ENCODE measurements at places on chromosomes 5 and 9.

GRCh38 chr9:71740199-71740598 lies 28.1 kb downstream of the CEMIP2 start:
- DNase-seq = no peak

- DNase-seq = no peak
These were observed 16.9 kb downstream of the COL5A1 start for GRCh38 chr9:134658378-134658955.

GRCh38 chr5:15463231-15463980 lies 36.6 kb upstream of the FBXL7 start:
- no peak for DNase-seq

- DNase-seq = no peak
These were observed 92.5 kb downstream of the CACNA1B start for GRCh38 chr9:137970098-137970497.

DNA sequence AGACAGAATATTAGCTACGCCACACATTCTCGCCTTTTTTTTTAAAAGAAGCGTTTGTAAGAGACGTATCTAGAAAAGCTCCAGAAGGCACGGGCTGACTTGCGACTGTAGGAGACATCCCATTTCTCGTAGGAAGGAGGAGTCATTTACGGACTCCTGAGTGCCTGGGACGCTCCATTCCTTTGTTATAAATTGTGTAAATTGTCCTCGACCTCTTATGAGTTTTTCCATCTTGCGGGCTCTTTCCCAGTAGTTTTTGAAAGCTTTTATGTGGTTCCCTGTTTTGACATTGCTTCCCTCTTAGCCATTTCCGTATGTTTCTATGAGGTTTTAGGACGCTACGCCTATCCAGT lies 1.0 kb downstream of the RABL6 start:
- no peak for DNase-seq

DNA sequence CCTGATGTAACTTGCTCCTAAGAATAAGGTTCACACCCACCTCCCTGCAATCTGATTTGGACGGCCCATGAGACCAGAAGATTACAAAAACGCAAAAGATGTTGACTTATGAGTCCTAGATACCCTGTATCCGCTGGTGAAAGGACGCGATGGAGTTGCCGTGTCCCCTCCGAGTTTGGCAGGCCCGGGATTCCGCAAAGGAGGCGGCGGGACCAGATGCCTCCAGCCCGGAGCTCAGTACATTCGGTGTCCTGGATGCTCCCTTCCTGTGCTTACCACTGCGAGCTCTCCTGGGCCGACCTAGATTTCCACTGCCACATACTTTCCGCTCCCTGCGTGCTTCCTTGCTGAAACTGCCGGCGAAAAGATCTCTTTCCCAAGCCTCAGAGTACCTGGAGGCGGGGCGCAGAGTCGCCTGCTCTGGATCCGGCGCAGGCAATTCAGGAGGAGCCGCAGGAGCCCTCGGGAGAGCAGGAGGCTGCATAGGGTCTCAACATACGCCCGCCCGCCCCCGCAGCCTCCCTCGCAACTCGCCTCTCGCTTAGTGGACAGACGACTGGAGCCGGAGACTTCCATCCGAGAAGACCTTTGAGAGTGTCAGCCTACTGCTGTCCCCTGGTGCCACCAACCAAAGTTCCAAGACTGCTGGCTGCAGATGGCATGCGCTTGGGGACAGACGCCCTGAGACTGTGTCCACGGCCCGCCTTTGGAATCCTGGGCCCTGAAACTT lies 39.8 kb downstream of the ANXA2R start:
- peak; percentile 47 for DNase-seq

DNA sequence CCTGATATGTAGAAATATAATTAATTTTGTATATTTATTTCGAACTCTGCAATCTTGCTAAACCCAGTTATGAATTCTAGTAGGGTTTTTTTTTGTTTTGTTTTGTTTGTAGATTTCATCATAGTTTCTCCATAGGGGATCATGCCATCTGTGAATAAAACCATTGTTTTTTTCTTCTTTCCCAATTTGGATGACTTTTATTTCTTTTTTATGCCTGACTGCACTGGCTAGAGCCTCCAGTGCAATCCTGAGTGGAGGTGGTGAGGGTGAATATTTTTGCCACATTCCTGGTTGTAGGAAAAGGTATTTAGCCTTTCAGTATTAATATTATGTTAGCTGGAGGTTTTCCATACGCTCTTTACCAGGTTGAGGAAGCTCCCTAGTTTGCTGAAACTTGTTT lies 70.0 kb upstream of the GFPT2 start:
- no peak for DNase-seq

DNA sequence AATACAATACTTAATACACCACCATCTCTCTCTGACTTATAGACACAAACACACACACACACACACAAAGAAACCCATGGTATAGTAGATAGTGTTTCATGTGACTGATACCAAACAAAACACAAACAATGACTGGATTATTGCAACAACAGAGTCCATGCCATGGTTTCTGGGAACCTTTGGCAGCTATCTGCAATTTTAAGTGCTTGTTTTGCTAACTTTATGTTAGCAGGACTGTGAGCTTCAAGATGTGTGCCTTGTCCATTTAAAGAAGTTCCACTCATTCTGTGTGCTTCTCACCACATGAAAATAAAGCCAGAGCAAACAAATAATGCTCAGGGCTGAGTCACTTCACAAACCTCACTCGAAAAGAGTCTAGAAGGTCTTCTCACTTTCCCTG lies 15.1 kb upstream of the LURAP1L start:
- DNase-seq = no peak

- peak; percentile 10 for DNase-seq
These were observed 2.3 kb downstream of the EIF4E1B start for GRCh38 chr5:176632745-176633144.

Data from NCI-H1417 (cell line).